ENCODE measurements at places on chromosomes 6 and 20.
A peak's percentile ranks its signal among the peaks of the same experiment; 100 is the strongest.

GRCh38 chr6:15768999-15769398 lies 106.2 kb upstream of the DTNBP1 start:
- no peak for DNase-seq

DNA sequence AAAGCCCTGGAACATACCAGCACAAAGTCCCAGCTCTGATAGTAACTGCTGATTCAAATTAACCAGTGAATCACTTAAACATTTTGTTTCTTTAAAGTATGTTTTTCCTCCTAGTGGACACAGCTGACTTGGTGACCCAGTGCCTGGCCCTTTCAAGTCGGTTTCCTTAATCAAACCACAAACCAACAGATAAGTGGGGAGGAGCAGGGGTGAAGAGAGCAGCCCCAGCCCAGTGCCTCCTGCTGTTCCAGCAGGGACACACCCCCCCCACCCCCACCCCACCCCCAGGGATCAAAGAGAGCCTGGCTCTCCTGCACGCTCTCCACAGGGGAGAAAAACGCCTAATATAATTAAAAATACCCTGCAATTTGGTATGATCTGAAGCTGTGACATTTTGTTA lies 55.4 kb upstream of the TBXT start:
- DNase-seq, result no peak

- no peak for DNase-seq
Observed at GRCh38 chr6:35014341-35014740, 125.3 kb downstream of the ANKS1A start.

DNA sequence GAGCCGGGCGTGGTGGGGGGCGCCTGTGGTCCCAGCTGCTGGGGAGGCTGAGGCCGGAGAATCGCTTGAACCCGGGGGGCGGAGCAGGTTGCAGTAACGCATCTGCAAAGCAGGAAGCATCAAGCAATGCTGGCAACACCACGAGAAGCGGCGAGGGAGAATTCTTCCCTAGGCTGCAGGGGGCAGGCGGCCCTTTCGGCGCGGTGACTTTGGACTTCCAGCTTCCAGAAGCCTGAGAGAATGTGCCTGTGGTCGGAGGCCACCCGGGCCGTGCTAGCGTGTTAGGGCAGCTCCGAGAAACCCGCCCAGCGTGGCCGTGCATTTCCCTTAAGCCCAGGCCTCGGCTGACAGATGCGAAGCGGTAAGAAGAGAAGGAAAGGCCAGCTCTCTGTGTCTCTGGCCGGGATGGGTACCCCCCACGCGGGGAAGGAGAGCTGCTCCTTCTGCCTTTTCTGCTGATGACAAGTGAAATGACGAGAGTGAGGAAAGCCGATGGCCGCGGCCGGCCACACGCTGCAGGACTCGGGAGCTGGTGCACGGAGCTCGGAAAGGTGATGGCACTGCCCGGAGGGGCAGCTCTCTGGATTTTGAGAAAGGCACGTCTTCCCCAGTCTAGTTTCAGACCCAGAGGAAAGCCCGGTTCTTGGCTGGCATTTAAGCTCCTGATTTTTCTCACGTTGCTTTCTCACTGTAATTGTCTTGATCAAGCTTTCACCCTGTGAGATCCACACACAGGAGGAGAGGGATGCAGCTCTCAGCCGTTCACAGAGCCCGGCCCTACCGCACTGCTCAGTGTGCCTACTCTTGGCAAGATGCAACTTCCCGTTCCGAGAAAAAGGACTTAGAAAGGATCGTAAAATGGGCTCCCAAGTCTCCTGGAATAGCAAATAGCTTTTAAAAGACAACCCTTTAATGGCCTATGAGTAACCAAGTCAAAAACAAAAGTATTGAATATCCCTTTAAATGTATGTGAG lies 68.3 kb upstream of the EXOC2 start:
- no peak for DNase-seq

DNA sequence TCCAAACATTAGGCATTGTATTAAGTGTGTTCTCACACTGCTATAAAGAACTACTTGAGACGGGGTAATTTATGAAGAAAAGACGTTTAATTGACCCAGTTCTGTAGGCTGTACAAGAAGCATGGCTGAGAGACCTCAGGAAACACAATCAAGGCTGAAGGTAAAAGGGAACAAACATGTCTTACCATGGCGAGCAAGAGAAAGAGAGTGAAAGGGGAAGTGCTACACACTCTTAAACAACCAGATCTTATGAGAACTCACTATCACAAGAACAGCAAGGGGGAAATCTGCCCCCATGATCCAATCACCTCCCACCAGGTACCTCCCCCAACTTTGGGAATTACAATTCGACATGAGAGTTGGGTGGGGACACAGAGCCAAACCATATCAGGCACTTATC lies 86.6 kb upstream of the TOP1 start:
- DNase-seq, result no peak

DNA sequence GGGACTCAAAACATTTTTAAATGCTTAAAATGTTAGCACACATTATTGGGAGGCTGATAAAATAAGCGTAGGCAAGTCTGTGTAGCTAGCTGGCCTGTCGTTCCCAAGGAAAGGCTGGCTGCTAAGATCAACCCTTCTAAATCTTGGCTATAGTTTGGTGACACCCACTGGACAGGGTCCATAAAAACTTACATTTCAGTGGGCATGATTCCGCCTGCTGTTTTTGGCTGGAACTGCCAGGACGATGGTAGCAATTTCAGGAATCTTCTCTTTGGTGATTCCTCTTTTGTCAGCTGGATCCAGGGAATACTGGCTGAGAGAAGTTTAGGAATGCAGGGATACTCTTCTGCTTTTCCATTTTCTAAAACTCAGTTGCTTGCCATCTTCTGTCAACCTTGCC lies 162.2 kb downstream of the NKAIN2 start:
- peak; percentile 82 for DNase-seq

- DNase-seq, result no peak
Observed at GRCh38 chr20:56582542-56582941, 46.6 kb upstream of the TFAP2C start.

- DNase-seq, result no peak
Observed at GRCh38 chr6:105844275-105844883, 241.8 kb upstream of the PRDM1 start.

DNA sequence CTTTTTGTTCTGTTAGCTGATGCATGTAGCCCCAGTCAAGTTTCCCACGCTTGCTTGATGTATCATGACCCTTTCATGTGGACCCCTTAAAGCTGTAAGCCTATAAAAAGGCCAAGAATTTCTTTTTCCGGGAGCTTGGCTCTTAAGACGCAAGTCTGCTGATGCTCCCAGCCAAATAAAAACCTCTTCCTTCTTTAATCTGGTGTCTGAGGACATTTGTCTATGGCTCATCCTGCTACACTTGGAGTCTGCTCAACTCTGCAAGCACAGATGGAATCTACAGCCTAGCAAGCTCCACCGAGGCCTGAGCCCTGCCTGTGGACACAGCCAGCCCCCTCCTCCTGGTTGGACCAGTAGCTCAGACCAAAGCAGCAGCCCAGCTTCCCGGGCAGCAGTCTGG lies 3.4 kb downstream of the CST2 start:
- no peak for DNase-seq

DNA sequence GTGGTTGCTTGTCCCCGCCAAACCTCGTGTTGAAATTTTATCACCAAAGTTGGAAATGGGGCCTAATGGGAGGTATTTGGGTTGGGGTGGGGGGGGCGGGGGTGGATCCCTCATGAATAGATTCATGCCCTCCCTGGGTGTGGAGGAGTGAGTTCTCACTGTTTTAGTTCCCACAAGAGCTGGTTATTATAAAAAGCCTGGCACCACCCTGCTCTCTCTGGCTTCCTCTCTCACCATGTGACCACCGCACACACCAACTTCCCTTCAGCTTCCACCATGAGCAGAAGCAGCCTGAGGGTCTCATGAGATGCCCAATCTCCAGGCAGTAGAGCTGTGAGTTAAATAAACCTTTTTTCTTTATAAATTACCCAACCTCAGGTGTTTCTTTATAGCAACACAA lies 111.3 kb downstream of the PRDM1 start:
- no peak for DNase-seq

DNA sequence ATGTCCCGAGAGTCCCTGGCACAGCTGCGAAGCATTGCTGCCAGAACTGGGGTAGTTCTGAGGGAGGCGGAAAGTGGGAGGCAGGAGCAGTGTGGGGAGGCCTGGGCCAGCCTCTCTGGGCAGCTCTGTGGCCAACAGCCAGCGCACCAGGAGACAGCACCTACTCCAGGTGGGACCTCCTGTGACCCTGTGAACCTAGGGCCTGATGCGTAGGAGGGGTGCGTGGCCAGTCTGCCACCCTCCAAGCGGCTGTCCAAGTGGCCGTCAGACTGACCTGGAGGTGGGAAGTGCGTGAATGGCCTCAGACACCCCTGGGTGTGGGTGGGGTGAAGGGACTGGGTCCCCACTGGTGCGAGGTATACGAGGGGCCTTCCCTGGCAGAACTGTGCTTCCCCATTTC lies 15.5 kb downstream of the SS18L1 start:
- no peak for DNase-seq

DNA sequence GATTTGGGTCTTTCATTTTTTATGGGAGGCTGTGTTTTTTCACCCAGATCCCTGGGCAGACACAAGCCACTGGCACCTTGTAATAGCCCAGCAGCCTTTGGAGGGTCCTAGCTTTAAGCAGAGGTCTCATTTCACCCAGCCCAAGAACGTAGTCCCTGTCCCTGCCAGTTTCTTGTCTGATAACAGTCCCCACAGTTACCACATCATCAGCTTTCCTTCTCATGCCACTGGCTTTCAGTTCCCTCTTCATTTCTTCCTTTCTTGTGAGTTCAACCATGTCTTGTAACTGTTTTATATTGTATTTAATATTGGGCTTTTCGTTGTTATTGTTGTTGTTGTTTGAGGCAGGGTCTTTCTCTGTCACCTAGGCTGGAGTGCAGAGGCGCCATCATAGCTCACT lies 10.6 kb downstream of the PNPLA1 start:
- DNase-seq, result no peak

DNA sequence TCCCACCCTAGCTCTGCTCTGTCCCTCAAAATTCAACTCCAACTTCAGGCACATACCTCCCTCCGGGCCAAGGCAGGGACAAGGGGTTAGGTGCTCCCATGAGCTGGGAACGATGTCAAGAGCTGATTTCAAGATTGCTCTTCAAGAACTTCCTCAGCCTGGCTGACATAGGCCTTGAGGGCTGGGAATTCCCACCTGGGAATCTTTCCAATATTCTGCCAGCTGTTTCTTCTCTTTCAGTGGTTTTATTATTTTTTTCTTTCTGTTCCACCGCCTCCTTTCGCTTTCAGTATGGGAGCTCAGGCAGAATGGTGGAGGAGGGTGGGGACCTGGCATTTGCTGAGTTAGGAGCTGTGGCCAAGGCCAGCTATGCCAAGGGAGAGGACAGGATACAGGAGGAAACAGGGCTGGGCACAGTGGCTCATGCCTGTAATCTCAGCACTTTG lies 33.7 kb downstream of the SRSF3 start:
- DNase-seq, result no peak

DNA sequence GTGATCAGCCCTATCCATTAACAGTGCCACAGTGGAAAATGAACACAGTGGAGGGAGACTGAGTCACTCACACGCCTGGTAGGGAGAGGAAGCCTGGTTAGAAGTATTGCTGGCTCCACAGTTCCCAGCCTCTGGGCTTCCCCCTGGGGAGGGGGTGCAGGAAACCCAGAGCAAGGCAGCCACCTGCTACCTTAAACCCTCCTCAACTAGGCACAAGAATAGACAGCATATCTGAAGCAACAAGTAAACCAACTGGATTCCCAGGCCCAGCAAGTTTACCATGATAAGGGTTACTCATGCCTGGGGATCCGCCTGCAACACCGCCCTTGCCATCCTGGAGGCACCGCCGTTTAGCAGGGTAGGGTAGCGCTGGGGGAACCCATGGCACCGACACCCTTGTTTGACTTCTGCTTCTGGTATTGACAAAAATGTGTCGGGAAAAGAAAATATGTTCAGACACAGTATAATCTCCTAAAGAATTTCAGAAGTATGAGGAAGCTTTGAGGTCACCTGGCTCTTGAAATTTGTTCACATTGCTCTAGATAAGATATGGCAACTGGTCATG lies 38.3 kb downstream of the SLC22A23 start:
- DNase-seq, result no peak

DNA sequence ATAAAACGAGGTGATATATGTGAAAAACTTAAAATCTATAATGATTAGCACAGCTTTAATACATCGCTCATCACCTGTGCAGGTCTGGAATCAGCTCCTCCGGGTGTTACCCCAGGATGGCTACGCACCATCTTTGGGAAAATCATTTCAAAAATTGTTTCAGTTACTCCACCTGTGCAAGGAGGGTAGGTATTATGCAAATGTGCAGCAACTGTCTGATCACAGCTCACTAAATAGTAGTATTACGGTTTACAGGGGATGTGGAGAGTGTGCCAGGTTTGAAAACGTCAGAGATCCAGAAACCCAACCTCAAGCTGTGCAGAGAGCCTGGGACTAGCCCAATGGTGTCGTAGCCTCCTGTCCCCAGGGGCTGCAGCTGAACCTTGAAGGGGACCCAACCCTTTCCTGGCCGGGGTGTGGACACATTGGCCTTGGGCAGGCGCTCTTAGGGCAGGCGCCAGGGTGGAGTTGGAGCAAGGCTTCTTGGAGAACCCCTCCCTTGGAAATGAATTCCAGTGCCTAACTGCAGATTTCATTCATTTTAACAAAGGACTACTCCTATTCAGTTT lies 24.2 kb upstream of the SGK1 start:
- no peak for DNase-seq

- no peak for DNase-seq
Observed at GRCh38 chr6:33205191-33206026, 954 bp downstream of the HSD17B8 start.

DNA sequence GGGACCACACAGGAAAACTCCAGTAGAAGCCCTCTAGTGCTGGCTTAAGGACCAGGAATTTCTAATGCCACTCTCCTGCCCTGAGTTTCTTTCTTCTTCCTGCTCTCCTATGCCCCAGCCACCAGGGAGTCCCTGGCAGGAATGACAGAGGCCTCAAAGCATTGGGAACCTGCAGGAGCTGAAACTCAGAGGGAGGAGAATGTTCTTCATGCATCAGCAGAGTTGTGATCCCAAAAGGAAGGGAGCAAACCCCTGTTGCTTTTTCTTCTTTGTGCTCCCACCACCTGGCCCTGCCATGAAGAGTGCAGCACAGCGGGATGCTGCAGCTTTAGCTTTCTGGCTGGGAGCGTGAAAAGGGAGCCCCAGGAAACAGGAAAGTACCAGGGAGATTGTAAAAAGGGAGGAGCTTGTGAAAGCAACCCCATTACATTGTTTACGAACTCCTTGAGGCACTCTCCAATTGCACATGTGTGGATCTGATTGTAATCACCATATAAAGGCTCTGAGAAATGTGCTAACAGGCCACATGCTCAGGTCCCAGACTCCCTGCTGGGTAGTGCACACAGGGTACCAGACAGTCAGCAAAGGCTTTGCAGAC lies 34.7 kb upstream of the FKBP1A start:
- peak; percentile 100 for DNase-seq

- DNase-seq, result no peak
Observed at GRCh38 chr20:48455651-48456365, 372.0 kb downstream of the PREX1 start.

GRCh38 chr20:37565134-37565811 lies 37.6 kb upstream of the BLCAP start:
- peak; percentile 50 for DNase-seq
